Kidney glomerular epithelial cell (primary cell): ENCODE measurements at places on chromosomes 13 and 19.

DNA sequence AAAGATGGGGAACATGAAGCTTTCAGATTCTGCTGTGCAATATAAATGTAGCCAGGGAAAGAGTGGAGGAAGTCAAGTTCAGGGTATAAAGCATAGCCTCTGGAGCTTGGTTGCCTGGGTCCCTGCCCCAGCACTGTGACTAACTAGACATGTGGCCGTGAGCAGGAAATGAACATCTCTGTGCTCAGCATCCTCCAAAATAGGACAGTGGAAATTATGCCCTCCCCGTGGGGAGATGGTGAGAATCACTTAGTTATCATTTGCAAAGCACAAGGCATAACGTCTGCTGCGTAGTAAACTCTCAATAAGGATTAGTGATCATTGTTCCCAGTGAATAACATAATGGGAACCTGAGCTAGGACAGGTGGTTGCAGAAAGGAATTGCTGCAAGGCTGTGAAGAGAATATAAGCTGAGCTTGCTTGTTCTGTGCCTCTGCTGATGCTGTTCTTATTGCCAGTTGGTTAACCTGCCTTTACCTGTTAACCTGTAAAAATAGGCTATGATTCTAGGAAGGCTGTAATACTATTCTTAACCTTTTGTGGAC is 441.0 kb downstream of the COG6 start:
- DNase-seq = no peak

DNA sequence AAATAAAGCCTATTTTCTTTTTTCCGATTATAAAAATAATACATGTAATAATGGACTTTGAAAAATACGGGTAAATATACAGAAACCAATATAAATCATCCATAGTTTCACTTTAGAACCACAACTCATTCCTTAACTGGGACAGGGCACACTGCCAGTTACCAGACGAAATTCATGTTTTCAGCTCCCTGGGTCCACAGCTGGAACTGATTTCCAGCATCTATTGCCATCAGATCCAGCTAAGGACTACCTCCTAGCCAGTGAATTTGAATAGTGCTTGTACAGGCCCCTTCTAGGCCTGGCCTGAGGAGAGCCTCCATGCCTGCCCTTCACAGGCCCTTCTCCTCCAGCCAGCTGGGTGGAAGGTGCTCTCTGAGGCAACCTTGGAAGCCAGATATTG is 30.0 kb upstream of the ATP12A start:
- no peak for DNase-seq

DNA sequence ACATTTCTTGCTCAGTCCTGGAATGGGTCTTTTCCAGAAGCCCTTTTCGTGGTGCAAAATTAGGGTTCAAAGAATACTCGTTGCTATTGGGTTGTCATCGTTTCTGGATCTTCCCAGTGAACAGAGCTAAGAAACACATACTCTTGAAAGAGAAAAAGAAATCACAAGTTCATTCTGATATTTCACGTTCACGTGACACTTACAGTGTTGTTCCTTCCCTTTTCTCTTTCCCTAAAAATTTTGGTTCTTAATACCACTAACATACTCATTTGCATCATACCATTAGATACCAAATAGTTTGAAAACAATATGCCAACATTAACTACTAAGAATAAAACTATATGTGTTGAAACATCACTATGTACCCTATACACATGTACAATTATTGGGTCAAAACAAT is 13.4 kb upstream of the GTF2F1 start:
- no peak for DNase-seq

DNA sequence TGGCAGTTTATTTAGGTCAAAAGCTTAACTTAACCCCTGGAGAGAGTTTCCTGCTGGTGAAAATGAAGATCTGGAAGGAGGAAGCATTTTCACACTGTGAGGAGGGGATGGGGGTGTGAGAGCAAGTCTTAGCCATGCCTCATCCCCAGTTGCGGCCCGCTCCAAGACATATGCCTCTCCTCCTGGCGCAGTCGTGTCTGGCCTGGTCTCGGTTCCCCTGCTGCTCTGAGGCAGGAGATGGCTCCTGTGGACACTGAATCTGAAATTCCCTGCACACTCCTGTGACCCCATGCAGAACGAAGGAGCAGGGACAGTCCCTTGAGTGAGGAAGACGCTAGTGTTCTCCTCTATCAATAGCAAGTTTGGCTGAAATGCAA is 360 bp upstream of the ZNF69 start:
- DNase-seq = no peak

DNA sequence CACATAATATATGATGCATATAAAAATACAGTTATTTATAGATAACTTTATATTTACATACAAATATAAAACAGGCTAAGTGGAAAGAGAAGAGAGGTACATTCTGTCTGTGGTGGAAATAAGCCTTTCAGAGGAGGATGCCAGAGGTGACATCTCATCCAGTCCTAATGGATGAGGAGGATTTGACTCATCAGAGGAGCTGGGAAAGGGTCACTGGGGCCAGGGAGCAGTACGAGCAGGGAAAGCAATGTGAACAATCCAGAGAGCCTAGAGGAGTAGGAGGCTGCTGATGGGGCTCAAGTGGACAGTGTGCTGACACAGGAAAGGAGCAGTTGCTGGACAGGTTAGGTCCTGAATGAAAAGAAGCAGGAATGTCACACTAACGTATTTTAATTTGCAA is 18.6 kb downstream of the NALCN start:
- DNase-seq = peak; percentile 53

DNA sequence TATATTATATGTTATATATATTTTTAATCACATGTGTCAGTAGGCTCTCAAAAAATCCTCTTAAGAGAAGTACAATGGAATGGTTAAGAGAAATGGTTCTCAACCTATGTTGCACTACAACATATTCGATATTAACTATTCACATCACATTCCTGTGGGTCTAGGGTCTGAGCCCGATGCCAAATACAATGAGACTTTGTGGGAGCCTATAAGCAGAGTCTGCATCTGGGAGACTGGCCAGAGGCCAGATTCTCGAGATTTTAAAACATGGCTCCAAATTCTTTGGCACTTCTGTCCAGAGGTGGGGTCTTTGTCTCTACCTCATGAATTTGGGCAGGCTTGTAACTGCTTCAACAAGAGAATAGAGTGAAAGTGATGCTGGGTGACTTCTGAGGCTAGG is 79.4 kb upstream of the NBEA start:
- no peak for DNase-seq

GRCh38 chr13:27953676-27954405 is 15.3 kb downstream of the CDX2 start:
- peak; percentile 12 for DNase-seq

DNA sequence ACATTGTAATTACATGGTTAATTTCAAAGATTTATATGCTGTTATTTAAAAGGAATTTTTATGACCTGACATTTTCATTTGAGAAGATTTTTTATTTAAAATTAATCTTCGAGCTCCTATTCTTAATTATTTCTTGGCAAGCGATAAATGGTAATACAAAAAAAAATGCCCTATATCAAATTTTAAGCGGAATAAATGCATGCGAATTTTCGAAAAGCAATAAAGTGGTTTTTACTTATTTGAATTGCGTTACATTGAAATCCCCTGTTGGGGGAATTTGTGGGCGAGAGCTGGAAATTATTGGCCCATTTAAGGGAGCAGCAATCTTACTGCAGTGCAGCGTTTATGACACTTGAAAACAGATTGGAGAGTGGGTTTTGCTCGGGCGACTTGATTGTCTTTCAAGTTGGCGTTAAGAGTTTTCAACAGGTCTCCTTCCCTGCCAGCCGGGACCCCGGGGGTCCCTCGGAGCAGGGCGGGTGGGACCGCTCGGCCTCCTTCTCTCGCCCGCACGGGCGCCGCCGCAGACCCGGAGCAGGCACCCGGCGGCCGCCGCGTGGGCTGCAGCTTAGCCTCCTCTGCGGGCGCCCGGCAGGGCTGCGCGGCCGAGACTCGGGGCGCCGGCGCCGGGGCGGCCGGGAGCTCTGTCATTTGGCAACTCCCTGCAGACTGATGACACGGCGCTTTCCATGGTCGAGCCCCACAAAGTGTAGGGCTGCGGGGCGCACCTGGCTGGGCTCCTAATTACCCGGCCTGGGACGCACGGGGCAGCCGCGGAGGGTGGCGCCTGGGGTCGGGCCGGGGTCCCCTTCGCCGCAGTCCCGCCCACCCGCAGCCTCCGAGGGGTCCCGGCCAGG is 255.1 kb upstream of the SOX21 start:
- DNase-seq = no peak

DNA sequence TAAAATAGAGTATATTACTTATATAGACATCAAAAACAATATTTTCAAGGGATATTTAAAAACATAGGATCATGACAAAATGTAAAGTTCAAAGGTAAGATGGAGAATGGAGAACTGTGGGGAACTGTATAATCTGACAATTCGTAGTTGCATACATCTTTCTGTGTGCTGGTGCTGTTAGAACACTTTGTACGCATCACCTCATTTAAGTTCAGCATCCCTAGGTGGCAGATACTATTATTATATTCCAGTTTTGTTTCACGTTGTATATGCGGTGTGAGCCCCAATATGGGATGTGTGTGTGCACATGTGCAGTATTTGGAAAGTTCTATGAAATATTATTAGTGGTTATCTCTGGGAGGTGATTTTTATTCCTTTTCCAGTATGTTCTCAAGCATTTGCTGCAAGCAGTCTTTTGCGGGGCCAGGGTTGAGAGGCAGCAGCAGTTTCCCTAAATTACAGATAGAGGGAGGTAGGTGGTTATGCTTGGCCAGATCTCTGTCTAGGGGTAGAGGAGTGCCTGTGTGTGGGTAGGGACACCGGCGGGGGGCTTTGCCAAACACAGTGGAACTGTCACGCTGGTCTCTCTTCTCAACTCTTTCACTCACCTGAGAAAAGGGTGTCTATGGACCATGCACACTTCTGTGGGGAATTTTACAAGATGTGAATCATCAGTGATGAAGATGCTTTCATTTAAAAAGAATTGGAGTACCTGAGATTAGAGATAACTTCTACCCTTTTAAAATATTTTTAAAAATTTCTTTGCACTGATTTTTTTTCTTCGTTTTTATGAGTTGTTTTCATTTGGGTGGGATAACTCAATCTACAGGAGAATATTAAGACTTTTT is 55.6 kb upstream of the ALOX5AP start:
- no peak for DNase-seq

- DNase-seq = no peak
Observed at GRCh38 chr13:60090574-60090973, 73.2 kb downstream of the DIAPH3 start.

DNA sequence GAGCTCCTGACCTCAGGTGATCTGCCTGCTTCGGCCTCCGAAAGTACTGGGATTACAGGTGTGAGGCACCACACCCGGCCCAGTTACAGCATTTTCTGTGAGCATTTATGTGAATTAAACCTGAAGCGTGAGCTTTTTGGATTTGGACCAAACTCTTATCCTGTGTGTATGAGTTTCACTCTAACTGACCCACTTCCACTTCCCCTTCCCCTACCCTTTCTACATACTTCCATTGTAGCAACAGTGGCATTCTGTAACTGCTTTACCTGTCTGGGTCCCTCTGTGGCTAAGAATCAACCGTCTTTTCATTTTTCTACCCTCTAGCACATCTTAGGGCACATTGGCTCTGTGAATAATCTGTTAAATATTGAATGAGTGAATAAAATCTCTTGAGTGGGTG is 16.2 kb downstream of the FRY start:
- no peak for DNase-seq

GRCh38 chr19:18656337-18657086 is 19.7 kb downstream of the KLHL26 start:
- no peak for DNase-seq

DNA sequence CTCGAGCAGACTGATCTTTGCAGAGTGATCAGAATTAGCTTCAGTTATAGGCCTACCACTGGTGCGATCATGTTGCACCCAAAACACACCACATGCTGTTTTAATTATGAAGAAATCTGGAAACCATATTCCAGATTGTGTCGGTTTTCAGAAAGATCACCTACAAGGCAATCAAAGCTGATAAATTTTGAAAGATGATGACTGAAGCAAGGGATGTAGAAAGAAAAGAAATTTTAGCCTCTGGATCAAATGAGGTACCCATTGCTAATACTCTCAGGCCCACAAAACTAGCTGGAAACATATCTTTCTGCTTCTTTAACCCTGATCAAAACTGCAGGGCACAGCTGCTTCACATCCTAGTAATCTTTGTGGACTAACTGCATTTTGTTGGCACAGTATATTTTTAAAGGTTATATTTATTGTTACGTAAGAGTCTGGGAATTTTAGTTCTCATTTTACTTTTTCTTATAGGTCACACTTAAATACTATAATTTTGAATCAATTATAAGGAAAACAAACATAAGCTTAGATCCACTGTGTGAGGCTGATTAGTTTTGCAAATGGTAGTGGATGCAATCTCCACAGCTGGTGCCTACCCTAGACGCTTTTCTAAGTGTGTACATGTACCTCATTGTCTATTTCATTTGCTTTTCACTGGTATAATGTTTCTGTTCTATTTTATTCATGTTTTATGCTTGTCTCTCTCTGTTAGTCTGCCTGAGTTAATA is 150.9 kb downstream of the RGCC start:
- DNase-seq = no peak

DNA sequence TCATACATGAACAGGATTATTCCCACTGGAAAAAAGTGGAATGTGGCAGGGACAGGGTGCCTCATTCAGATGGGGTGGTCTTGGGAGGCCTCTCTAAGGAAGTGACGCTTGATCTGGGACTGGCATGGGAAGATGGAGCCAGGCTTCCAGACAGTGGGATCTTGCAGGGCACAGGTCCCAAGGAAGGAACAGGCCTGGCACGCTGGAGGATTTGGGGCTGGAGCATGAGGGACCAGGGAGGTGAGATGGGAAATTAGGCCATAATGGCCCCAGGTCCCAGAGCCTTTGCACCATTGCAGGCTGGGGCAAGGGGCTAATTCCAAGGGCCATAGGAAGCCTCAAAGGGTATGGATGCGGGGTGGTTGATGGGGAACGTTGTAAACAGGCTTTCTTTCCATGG is 9.2 kb downstream of the ZNF536 start:
- DNase-seq = no peak

- DNase-seq = no peak
Observed at GRCh38 chr13:93851236-93851635, 624.6 kb downstream of the GPC6 start.

DNA sequence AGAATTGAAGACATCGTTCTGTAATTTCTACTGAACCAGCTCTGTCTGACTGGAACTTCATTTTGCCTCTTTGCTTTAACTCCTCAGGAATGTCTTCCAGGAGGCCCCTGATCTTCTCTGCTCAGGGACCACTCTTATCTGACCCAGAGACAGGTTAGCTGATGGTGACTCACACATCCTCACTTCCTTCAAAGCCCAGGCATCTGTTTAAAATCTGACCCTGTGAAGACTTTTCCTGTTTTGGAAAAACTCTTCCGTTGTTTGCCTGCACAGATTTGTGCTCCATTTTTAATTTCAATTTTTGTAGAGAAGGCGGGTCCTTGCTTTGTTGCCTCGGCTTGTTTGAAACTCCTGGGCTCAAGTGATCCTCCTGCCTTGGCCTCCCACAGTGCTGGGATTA is 1.6 kb downstream of the ARL11 start:
- DNase-seq = no peak
